Suppressor macrophage (primary cell): ENCODE measurements at places on chromosomes 11 and 22.

DNA sequence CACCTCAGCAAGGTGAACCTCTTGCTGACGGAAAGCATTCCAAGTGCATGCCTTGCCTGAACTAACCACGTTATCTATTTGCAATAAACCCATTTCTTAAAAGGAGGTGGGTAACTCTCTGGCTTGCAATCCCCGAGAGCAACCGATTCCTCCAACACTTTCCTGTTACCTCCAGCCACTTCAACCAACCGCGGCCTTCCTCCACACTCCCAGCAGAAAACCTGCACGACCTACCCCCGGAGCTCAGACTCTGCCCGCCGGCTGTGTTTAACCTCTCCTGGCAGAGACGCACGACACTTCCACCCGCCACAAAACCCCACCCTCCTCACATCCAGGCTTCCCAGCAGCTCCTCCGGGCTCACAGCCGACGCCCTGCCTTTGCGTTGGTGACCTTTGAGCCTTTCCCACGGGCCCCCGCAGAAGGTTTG, 708 bp downstream of the SCO2 start:
- DNase-seq, result no peak

DNA sequence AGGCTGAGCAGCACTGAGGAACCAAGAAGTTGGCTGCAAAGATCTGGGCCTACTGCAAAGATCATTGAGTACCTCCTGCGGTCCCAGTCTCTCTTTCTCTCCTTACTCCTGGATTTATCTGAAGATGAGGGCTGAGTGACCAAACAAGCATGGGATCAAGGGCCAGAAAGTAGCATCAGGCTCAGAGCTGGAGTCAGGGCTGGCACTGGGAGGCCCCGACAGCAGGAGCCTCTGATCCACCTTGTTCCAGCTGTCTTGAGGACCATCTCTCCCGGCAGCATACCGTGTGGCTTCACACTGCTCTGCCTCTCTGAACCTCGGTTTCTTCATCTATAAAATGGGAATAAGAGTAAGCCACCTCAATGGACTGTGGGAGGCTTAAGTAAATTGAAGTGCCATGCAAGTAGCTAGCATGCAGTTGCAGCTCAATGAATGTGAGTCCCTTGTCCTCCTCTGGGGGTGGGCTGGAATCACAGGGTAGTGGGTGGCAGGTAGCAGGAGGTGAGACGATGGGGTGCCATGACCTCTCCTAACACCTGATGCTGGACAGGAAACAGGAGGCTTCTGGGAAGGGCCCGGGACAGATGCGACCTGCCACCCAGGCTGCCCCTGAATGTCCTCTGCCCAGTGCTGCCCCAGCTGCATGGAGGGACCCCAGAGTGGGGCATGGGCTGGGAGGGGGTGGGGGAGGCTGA, 52.5 kb upstream of the PRDM11 start:
- DNase-seq, result no peak

GRCh38 chr11:132981131-132981956, 551.0 kb downstream of the OPCML start:
- DNase-seq, result no peak

DNA sequence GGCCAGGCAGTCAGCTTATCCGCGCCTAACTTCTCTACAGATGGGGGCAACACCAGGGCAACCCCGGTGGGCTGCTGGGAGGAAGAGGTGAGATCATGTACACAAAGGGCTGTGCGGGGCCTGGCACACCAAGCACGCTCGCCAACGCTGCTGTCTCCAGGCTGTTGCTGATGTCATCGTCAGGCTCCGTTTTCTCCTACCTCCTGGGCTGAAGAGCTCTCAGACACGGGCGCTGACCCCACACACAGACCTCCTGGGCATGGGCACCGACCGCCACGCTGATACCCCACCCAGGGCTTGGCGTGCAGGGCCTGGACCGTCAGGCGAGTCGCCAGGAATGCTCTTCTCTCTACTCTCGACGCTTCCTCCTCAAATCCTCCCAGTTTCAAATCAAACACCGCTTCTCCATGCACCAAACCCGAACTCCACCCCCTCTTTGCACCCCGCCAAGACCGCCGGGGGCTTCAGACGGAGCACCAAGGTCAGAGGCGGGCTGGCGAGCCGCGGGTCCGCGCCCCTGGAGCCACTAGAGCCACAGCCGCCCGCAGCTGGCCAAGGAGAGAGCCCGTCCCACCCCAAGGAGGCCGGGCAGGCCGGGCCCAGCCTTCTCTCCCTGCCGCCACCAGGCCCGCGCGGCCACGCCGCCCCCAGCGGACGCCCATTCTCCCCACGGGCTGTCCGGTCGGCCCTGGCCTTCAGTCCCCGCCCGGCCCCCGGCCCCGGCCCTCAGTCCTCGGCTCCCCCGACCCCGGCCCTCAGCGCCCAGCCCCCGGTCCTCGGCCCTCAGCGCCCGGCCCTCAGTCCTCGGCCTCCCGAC, 772 bp downstream of the SBF1 start:
- DNase-seq, result peak; percentile 36

DNA sequence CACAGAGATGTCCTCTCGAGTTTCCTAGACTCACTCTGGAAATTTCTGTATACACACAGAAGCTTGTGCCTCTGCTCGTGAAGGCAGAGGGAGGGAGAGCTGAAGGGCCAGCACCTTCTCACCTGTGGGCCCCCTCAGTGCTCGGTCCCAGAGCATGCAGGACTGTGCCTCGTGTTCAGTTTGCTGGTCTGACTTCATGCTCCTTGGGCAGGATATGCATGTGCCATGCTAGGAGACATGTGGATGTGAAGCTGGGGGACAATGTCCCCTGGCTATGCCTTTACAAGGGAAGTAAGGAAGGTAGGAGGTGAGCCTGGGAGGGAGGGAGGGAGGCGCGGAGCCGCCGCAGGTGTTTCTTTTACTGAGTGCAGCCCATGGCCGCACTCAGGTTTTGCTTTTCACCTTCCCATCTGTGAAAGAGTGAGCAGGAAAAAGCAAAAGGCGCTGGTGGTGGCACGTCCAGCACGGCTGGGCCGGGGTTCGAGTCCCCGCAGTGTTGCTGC, 22.6 kb downstream of the NEAT1 start:
- peak; percentile 19 for DNase-seq
